ENCODE measurements at places on chromosomes 11 and 22.

DNA sequence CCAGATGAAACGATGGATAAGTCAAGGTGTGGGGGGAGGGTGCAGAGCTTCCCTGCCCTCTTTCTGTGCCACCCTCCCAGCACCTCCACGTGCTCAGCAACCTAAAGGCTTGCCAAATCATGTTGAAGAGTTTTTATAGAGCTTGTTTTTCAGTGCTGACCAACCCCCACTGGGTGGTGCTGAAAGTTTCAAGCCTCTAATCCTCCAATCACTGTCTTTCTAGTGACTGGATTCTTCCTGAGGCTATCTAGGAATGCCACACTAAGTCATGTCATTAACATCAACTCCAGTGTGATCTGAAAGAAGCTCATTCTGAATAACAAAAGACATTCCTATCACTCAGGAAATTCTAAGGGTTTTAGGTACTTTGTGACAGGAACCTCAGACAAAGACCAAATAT, 382.6 kb downstream of the DYNC2H1 start:
- no peak for ATAC-seq

DNA sequence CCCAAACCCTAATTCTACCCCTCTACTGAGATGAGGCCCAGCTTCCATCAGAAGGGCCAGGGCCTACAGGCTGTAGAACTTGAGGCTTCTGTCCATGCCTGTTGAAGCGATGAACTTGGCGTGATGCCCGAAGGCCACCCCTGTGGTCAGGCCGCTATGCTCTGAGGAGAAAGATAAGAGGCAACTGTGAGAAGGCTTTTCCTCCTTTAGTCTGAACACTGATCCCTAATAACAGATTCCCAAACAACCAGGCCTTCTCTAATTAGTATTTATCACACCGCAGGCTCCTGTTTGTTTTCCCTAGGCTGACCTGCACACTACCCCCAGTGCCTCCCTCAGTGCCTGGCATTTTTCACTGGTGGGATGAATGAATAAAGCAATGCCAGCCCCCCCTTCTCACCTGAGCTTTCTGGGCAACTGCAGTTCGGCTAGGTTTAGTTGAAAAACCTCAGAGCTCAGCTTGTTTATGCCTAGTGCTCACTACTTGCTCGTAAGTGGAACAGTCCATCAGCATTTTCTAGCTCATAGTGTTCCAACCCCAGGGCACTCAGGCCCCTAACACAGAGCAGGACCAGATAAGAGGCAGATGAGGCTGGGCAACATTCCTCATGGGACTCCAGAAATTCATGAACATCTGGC, 15.2 kb downstream of the PRPF19 start:
- no peak for ATAC-seq

GRCh38 chr22:49740242-49740641, 87.4 kb downstream of the BRD1 start:
- ATAC-seq = no peak

GRCh38 chr11:1836011-1836945, 1.5 kb downstream of the SYT8 start:
- ATAC-seq = no peak

DNA sequence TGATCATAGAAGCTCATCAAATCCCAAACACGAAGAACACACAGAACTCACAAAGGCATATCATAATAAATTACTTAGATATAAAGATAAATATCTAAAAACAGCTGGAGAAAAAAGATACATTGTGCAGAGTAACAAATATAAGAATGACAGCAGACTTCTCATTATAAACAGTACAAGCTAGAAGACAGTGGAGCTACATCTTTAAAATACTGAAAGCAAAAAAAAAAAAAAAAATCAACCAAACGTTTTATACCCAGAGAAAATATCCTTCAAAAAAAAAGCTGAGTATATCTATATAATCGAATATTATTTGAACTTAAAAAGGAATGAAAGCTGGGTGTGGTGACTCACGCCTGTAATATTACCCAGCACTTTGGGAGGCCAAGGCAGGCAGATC, 90.0 kb downstream of the SBF2 start:
- ATAC-seq = no peak

GRCh38 chr11:128359515-128359914, 227.8 kb downstream of the ETS1 start:
- ATAC-seq = peak; percentile 54

DNA sequence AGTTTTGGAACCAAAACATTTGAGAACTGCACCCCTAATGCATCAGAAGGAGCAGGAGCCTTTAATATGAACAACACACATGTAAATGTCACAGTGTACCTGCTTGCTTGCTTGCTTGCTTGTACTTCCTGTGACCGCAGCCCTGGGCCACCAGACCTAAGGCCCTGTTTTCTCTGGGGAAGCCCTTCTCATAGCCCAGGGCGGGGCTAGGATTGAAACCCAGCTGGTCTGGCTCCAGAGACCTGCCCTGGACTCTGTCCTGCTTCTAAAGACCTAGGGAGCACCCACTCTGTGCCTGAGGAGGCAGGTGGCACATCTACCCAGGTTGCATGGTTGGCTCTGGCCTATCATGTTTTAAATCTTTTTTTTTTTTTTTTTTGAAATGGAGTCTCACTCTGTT, 7.6 kb upstream of the MCM5 start:
- no peak for ATAC-seq

DNA sequence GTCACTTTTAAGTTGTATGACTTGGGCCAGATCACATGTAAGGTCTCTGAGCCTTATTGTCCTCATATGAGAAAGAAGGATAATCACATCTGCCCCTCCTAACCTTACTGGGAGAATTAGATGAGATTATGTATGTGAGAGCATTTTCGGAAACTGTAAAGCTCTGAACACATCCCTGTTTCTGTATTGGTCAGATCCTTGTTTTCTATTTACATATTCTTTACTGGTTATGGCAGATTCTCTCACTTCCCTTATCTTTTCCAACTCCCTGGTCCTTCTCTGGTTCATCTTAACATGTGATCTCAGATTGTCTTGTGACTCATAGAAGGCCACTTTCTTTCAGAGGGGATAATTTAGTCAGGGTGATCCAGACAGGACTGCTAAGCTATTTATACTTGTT, 41.8 kb downstream of the CCDC81 start:
- 0 out of 3 replicates have a peak, but pooled peaks have one; percentile 16 for ATAC-seq

- ATAC-seq = no peak
These were observed 15.5 kb downstream of the LARGE2 start for GRCh38 chr11:45937916-45938315.

- ATAC-seq = no peak
These were observed 377.3 kb downstream of the FAM181B start for GRCh38 chr11:82356316-82356715.

DNA sequence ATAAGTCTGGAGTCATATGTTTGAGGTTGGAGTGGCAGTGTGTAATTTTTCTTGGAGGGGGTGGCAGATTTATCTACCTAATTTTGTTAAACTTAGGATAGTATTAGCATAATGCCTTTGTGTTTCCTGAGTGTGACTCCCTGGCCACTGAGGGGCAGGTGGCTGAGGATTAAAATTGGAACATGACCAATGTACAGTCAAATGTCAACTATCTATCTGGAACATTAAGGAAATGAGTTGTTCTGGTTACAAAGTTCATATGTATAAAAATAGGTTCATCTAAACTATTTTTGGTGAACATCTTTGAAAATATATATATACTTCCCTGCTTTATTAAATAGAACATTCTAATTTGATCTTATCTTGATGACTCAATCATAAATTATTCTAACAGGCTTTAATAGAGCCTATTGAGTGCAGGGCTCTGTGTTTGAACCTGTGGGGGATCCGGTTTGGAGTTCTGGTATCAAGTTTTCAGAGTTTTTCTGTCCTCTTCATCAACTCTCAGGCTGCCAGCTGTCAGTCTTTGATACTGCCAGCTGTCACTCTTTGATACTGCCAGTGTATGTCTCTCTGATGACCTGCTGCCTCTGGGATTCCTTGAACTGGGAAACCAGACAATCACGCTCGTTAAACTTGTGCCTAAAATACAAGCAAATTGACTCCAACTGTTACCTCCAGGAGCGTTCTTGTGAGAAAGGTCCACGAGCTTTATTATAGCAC, 309.6 kb downstream of the METTL15 start:
- peak; percentile 68 for ATAC-seq

GRCh38 chr11:15128621-15129020, 13.9 kb downstream of the INSC start:
- no peak for ATAC-seq

- no peak for ATAC-seq
These were observed 477 bp downstream of the ZBTB16 start for GRCh38 chr11:114059984-114060391.

DNA sequence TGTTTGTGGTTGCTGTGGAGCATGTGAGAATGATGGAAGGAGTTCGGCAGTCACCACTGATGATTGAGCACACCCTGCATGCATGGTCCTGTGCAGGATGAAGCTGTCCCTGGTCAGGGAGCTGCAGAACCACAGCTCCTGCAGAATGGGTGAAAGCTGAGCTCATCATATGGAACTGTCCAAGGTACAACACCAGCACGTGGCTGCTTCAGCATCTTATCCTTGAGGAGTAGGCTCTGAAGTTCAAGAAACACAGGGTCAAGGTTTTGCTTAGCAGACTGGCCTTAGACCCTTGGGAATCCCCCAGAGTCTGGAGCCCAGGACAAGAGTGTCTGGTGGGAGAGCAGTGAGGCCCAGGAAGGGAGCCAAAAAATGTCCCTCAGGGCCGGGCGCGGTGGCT, 182.4 kb upstream of the LARGE1 start:
- ATAC-seq = no peak

DNA sequence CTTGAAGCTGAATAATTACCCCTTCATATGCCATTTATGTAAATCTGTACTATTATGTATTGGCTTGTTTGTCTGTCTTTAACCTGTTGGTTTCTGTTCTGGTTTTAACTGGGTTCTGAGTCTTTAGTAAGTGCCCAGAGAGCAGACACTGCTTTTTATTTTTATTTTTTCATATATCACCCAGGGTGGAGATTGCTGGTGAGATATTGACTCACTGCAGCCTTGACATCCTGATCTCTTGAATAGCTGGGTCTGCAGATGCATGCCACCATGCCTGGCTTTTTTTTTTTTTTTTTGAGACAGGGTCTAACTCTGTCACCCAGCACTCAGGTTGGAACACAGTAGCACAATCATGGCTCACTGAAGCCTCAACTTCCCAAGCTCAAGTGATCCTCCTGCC, 19.4 kb downstream of the GRAMD1B start:
- no peak for ATAC-seq

DNA sequence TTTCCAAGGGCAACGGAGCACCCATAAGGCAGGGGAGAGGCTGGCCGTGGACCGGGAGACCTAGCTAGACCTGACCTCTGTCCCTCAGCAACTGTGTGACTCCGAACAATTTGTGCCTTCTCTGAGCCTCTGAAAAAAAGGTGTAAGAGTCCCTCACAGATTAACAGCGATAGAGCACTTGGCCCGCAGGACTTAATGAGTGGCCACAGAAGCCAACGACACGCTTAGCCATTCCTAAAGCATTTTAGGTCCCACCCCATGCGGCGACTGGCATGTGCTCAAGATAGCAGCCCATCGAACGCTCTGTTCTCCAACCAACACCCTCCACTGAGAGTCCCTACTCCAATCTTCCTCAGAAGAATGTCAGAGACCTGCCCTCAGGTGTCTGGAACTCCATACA, 1.5 kb downstream of the SULT4A1 start:
- no peak for ATAC-seq

DNA sequence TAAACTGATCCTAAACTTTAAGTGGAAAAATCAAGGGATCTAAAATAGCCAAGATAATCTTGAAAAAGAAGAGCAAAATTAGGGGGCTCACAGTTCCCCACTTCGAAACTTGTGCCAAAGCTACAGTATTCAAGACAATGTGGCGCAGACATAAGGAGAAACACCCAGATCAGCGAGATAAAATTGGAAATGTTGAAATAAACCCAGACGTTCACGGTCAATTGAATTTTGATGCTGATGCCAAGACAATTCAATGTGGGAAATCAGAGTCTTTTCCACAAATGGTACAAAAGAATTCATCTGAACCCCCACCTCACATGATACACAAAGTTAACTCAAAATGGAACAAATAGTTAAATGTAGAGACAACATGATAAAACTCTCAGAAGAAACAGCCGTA, 601.6 kb downstream of the BRD1 start:
- ATAC-seq = no peak

DNA sequence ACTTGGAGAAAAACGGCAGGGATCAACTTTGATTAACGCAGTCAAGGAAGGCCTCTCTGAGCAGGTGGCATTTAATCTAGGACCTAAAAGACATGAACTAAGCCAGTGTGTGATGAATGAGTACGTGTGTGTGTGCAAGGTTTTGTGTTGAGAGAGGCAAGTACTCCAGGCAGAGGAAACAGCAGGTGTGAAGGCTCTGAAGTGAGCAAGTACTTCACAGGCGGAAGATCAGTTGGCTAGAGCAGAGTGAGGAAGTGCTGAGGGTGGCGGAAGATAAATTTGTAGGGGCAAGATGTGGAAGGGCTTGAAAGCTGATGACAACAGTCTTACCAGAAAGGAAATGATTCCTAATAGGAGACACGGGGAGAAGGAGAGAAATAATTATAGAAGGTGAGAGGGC, 6.8 kb downstream of the APIP start:
- ATAC-seq = no peak

DNA sequence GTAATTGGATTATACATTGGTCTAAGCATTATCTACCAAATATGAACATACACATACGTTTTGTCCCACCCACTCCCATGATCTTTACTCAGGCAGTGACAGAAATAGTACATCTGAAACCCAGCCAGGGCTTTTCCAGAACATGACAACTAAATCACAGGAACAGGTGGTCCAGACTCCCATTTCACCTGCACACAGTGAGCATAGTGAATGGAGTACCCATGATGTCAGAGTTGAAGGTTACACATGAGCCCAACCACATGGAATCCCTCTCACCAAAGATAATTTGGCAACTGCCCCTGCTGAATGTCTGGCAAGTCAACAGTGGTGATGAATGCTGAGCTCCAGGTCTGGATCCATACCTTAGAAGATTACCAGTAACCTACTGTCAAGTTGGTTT, 411.9 kb upstream of the LUZP2 start:
- ATAC-seq = no peak

DNA sequence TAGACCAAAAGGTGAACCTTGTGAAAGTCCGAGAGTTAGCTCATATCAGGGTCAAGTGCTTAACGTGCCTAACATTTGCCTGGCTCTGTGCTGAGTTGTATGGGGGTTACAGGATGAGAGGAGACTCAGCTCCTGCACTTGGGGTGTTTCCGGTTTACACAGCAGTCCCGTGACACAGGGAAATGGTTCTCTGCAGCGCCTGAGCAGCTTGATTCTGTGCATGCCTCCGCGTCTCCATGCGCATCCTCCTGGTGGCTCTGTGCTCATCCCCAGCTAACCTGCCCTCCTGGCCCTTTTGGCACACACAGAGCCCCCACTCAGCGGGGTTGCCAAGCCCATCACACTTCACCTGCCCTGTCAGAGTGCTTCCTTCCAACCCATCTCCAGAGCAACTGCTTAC, 238.3 kb upstream of the TBCEL start:
- no peak for ATAC-seq

- ATAC-seq = no peak
These were observed 30.5 kb downstream of the CTNND1 start for GRCh38 chr11:57792060-57792541.

GRCh38 chr11:46461461-46461927, 69.9 kb upstream of the CHRM4 start:
- no peak for ATAC-seq

- no peak for ATAC-seq
These were observed 138.2 kb downstream of the BBOX1 start for GRCh38 chr11:27178859-27179258.
